ENCODE measurements at places on chromosomes 4 and X.
A peak's percentile ranks its signal among the peaks of the same experiment; 100 is the strongest.

DNA sequence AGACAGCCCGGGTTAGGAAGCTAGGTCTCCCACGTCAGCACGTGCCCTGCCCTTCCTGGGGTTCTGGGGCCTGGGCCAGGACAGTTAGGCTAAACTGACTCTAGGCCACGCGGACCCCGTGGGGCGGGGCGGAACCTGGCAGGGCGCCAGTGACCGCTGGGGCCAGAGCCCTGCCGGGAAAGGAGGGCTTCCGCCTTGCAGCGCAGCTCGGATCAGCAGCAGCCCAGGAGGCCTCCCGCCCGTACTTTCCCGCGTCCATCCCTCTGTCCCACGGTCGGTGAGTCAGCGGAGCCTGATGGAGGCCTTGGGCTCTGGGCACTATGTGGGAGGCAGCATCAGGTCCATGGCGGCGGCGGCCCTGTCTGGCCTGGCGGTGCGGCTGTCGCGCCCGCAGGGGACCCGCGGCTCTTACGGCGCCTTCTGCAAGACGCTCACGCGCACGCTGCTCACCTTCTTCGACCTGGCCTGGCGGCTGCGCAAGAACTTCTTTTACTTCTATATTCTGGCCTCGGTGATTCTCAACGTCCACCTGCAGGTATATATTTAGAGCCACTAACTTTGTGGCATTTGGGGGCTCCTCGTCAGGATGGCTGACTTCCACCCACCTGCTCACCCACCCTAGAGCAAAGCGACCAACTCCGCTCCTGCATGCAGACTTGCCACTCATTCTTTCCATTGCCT, at the start of gene SMIM10:
Gene SMIM10 (plus strand): TSS at position 191 of the 681 bp plus-strand sequence. CDS start 105 bp downstream, at position 296.
- DNase-seq, result peak; percentile 66

- no peak for DNase-seq
These were observed 139.2 kb downstream of the NSUN7 start for GRCh38 chr4:40888933-40889332.

DNA sequence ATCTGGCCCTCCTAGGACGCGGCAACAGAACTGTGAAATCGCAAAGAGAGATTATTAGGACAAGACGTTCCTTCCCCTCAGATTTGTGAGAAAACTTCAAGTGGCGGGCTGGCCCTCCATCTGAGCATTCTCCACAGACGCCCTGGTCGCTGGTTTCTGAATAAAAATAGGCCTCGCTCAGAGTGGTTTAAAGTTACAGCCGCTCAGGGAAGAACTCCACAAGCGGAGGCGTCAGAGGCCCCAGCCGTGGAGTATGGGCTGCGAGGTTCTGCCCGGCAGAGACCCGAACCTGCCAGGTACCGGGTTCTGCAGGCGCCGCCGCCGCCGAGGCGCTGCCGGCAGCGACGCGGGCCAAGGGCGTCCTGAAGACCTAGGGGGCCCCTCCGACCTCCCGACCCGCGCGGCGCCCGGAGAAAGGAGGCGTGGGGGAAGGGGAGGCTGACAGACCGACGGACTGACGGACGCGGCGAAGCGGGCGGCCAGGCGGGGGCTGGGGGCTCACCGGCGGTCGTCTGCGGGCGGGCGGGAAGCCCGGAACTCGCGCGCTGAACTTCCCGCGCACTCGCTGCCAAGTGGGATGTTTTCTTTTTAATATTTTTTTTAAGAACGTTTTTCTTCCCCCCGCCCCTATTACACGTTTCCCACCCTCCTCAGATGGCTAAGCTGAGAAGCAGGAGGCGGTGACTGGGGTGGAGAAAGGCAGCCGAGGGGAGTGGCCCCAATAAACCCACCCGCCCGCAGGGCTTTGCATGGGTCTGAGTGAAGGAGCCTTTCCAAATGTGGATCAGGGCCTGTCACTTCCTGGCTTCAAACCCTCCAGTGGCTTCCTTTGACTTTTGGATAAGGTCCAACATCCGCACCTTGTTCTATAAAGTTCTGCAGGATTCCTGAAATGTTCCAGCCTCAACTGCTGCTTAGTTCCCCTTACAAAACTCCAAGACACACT, at the start of gene PABPC4L:
Gene PABPC4L (minus strand): TSS at position 574 of the 946 bp plus-strand sequence. CDS start 770 bp downstream, outside the sequence.
- peak; percentile 48 for DNase-seq

DNA sequence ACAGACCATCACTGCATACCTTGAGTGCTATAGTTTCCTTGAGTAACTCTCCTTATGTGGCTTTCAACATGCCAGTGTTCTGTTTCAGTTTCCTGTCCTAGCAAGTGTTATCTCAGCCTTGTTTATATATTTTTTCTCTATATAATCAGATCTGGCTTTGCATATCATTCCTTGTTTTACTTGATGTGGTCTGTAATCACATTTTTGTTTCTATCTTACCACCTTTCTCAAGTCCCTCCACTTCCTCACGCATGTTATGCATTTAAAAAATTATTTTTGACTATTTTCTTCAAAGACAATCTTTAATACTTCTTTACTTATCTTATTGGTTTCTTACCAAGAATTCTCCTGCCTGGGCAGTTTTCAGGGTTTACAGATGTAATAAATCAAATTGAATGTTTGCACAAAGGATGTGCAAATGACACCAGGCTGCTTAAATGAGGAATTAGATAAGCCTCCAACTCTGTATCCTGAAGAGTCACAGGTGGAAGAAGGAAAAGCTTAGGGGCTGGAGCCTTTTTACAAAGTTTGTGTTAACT, 351.2 kb downstream of the BMPR1B start:
- peak; percentile 32 for DNase-seq

DNA sequence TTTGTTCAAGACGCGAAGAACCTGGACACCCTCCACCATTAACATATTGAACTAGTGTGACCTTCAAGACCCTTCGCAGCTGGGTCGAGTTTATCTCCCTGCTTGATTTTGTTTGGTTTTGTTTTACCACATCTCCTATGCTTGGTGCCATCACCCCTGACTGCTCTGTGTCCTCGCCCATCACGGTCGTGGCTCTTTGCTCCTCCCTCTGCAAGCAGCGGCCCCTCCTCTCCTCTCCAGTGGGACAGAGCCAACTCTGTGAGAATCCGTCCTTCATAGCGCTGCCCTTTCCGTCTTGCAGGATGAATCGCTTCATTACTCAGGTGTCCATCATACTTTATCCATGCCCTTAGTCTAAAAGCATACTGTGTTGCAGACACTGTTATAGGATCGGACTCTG, 9.1 kb upstream of the FAM149A start:
- no peak for DNase-seq

DNA sequence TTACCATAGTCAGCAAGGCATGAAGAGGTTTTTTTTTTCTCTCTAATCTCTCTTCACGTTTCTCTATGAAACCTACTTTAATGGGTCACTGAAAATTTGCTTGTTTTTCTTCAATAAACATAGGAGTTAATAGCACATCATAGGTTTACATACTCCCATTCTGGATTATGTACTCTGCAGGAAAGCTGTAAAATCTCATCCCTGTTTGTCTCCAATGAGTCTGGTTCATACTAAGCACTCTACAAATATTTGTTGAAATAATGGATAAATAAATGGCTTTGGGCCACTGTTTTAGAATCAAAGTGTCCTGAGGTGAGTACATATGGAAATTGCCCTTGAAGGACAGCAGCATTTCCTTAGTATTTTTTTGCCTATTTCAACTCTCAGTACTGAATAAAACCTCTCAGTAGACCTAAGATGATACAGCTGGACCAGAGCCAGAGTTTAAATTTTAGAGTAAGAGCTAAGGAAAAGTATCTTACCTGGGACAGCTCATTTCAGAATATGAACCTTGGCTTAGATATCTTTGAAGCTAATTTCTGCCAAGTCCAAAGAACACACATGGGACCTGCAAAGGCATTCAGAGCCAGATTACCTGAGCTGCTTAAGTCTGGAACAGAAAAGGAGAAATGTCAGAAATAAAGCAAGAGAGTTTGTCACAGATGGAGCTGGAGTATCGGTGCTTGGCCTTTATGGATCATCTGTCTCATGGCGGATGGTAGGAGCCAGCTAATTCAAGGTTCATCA, 34.4 kb downstream of the PF4 start:
- DNase-seq, result no peak

DNA sequence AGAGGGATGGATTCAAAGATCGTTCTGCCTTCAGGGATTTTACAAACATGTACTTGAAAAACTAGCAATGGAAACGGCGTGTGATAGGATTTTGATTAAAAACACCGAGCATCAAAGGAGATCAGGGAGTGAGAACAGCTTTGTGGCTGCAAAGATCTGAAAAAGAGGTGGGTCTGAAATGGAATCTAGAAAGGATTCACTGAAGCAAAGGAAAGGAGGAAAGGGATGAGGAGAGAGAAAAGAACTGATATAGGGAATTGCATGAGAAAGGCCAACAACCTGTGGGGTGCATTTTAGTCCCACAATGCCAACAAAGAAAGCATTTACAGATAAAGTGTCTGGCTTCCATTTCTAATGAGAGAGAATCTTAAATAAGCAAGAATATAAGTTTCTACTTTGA, 23.1 kb downstream of the ADH4 start:
- DNase-seq, result no peak

DNA sequence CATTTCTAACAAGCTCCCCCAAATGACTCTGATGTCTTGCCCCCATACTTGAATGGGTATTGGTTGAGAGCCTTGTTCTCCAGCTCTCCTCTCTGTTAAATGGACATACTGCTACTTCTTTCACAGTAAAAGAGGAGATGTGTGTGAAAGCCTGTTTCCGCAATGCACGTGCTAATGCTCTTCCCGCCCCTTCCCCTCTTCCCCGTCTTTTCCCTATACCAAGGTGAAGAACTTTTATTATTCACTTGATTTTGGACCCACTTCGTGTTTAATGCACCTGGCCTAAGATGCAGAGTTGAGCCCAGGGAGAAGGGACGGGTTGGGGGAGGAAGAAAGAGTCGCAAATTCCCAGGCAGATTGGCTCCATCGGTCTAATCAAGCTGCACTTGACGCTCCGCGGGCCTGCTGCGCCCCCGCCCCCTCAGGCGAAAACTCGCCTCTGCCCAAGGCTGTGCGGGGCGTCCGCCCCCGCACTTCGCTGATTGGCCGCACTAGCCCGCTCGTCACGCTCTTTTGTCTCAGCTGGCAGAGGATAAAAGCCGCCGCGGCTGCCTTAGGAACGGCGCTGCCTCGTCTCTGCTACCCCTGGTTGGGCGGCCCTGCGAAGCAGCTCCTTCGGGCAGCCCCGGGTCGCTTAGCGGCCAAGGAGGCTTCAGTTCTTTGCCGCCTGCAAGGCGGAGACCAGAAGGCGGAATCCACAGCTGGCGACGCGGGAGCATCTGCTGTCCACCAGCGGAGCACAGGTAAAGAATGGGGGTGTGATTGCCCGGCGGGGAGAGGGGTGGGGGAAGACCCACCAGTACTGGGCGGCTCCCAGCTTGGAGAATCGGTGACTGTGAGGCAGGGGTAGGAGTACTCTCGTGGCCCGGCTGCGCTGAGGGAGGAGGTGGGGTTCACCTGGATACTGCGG, at the start of gene ZCCHC12:
Gene ZCCHC12 (plus strand): TSS at position 562 of the 910 bp plus-strand sequence. CDS start 1,421 bp downstream, outside the sequence.
- peak; percentile 37 for DNase-seq

DNA sequence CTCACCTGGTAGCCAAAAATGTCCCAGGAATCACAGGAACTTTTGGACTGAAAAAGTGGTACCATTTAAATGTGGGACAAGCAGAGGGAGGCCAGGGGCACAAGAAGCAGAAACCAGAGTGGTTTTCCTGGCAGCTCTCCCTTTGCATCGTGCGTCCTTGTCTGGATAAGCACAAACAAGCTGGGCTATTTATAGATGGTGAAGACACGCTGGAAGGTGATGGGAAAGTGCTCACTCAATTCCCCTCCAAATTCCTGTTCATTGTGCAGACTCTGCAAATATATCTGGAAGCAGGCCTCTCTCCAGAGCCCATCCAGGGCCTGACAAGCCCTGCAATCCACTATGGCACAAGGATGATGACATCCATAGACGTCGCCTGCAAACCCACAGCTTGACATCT, 63.6 kb upstream of the MAP3K15 start:
- DNase-seq, result no peak

DNA sequence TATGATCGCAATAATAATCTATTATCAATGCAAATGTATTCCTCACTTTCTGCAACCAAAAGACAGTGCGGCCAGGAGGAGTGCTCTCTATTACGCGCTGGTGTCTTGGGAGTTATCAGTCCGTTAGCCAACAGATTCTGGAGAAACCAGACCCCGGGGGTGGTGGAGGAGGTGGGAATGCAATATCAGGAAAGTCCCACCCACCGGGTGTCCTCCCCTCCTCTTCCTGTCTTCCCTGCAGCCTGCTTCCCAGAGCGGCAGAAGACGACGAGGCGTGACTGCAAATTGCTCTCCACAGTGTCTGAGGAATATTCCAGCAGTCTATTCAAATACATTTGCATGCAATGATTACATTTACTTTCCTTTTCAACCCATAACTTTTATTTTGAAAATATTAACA, 17.9 kb upstream of the TLR3 start:
- DNase-seq, result no peak

GRCh38 chrX:65601126-65601525, 66.3 kb upstream of the MSN start:
- DNase-seq, result no peak

GRCh38 chr4:69642961-69643360, 3.5 kb upstream of the UGT2A2 start:
- DNase-seq, result no peak

- DNase-seq, result peak; percentile 47
These were observed 105.5 kb downstream of the ARHGAP10 start for GRCh38 chr4:147837435-147837834.

DNA sequence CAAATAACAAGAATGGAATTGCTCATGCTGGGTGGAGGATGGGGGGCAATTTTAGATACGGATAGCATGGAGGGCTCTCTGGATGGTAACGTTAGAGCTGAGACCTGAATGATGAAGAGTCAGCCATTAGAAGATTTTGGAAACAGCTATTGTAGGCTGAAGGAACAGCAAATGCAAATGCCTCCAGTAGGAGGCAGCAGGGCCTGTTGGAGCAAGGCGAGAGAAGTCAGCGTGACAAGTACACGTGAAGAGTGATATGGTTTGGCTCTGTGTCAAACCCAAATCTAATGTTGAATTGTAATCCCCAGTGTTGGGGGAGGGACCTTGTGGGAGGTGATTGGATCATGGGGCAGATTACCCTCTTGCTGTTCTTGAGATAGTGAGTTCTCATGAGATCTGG, 59.3 kb upstream of the SOD3 start:
- peak; percentile 11 for DNase-seq

- no peak for DNase-seq
These were observed 23.4 kb downstream of the ELF2 start for GRCh38 chr4:139153411-139154133.

DNA sequence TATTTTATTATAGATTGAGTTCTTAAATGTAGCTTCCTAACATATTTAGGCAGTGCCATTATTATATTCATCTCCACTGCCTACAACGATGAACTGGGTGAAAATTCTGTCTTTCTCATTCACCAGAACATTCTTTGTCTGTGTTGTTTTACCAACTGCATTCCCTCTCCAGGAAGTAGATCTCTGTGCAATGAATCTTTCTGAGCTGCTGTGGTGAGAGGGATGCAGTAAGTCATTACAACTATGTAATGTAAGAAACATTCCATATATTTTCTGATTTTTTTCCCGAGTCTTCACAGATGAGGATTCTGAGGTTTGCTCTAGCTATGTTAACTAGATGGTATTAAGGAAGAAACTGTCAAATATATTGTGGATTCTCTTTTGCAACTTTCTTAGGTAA, 811.9 kb upstream of the PCDH7 start:
- no peak for DNase-seq

- DNase-seq, result peak; percentile 60
These were observed 106.3 kb upstream of the MID1 start for GRCh38 chrX:10726647-10727046.
